ENCODE measurements at places on chromosomes 12 and 14.

DNA sequence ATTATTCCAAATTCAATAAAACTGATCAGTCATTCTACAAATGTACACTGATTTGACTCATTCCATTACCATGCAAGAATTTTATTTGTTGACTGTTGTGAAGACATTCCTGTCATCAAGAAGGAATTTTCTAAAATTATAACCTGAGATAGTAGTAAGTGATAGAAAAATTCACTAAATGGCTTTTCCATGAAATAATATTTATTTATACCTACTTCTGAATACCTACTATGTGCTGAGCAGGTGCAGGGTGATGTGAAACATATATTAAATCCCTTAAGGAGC lies 841.7 kb downstream of the NRXN3 start:
- no peak for DNase-seq

- DNase-seq = no peak
Measured at GRCh38 chr14:104556256-104557021, 23.1 kb upstream of the C14orf180 start.

GRCh38 chr12:85029456-85029855 lies 6.6 kb downstream of the TSPAN19 start:
- no peak for DNase-seq

GRCh38 chr14:91078095-91078737 lies 17.8 kb upstream of the RPS6KA5 start:
- no peak for DNase-seq

DNA sequence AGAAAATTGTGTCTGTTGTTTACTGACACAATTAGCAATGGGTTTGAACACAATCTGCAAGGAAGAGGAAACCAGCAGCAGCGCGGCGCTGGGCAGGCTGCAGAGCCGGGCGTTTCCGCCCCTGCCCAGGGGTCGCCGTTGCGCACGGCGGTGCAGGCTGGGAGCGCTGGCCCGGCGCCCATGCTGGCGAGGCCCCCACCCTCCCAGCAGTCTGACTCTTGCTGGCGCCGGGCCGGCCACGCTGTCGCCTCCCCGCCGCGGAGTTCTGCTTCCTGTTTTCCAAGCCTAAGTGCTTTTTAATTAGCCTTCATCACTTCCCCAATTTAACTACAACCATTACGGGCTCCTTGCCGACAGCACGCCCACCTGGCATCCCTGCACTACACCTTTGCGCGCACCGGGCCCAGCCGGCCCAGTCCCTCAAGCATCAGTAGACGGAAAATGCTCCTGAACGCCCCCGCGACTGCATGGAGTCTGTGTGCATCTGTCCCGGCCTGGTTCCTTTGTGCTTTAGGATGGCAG lies 212.1 kb downstream of the GXYLT1 start:
- no peak for DNase-seq

GRCh38 chr12:52657250-52657902 lies 5.4 kb upstream of the KRT2 start:
- DNase-seq = no peak

- DNase-seq = no peak
Measured at GRCh38 chr12:34401659-34402227, 379.4 kb downstream of the ALG10 start.

DNA sequence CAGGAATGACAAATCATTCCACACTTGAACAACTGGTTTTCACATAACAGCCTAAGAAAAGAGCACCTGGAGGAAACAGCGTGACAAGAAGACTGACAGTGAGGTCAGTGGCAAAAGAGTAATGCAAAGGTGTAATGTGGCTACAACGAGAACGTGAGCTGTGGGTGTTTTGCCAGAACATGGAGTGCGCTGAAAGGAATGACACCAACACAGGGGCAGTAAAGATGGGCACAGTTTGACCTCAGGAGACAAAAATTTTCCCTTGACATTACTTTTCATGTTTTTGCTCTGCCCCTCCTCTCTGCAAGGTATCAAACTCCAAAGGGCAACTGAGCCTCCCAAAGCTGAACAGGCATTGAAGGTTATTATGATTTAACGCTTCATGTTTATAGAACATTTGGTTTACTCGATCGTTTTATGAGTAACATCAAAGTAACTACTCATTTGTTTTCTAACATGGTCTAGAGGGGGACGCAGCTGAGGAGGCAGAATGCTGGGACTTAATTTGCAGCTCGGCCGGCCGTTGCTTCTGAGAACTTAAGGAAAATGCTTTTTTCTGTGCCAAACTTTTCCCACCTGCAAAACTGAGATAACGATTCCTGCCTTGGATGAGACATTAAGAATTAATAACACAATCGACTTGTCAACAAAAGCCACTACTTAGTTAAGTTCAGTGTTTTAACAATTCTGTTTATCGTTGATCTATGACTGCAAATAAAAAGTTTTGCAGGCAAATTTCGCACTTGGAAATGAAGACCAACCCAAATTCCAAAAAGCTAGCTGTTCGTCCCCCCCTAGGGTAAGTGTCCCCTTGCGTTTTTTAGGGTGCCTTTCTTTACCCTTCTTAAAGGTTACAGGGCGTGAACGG lies 954 bp downstream of the HAUS4 start:
- DNase-seq = no peak
